ENCODE measurements at places on chromosomes 6 and 20. TPM values are rescaled to one million over a fixed set of nuclear protein-coding genes. Genes with fewer than 3 reads are reported as not detected.

Gene NRSN1
- total RNA-seq = not detected

Gene SLC32A1
- not detected for total RNA-seq

Gene LGSN
- not detected for total RNA-seq

Gene IL17A
- not detected for total RNA-seq

Gene UNC5CL
- 1.8 TPM for total RNA-seq

Gene SDC4
- total RNA-seq = 240 TPM

Gene BPIFB2
- not detected for total RNA-seq

- DNase-seq = no peak
Measured at GRCh38 chr20:49591217-49591865, 23.4 kb upstream of the PTGIS start.

GRCh38 chr6:89862698-89863097, 31.6 kb upstream of the GJA10 start:
- DNase-seq = no peak

GRCh38 chr20:3798908-3799248, 2.8 kb downstream of the CDC25B start:
- no peak for DNase-seq

GRCh38 chr6:41028561-41029412, 10.2 kb downstream of the UNC5CL start:
- DNase-seq = no peak

- DNase-seq = no peak
Measured at GRCh38 chr20:23928353-23928752, 48.8 kb upstream of the CST5 start.

- DNase-seq = no peak
Measured at GRCh38 chr20:56805966-56806365, 176.9 kb downstream of the TFAP2C start.

DNA sequence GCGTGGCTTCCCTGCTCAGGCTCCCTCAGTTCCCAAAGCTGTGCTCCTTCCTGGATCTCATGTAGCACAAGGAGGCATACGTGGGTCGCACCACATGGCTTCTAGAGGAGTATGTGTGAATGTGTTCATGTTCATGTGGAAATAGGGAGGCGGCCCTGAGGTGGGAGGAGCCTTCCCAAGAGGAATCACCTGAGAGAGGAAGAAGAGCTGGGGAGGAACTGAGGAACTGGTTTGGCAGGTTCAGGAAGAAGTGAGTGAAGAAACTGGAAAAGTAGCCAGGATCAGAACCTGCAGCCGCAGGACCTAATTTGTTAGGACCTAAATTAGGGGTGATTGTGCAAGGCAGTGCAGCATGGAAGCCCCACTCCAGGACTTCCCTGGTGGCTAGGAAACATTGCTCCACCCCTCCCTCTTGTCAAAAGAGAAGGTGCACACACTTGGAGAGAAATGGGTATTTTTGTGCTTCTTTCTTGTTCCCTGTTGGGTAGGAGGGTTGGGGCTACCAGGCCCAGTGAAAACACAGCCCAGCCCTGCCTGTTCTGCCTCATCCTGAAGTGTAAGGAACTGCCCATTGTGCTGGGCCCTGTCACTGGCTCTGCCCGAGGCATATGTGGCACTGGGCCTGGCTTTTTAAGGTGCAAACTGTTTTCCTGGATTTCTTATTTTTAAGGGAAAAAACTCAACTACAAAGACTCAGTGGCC, 20.7 kb downstream of the SYNJ2 start:
- peak; percentile 73 for DNase-seq

GRCh38 chr6:161418463-161418945, 144.6 kb upstream of the AGPAT4 start:
- DNase-seq = no peak

DNA sequence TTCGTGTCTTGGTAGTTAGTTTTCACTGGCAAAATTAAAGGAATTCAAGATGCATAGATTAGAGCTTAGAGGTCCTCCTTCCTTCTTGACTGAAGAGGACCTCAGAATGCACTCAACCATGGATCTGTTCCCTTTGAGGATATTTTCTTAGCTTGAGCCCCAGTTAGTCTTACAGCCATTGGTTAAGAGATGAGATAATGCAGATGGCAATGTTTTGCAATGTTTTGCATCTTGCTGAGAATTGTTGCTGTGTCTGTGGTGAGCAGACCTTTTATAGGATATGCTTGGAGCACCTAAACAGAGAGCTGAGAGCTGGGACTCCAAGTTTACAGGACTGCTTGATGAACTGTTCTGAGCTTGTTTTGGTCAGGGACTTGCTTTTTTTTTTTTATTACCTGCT, 107.5 kb downstream of the TMEM170B start:
- DNase-seq = no peak

DNA sequence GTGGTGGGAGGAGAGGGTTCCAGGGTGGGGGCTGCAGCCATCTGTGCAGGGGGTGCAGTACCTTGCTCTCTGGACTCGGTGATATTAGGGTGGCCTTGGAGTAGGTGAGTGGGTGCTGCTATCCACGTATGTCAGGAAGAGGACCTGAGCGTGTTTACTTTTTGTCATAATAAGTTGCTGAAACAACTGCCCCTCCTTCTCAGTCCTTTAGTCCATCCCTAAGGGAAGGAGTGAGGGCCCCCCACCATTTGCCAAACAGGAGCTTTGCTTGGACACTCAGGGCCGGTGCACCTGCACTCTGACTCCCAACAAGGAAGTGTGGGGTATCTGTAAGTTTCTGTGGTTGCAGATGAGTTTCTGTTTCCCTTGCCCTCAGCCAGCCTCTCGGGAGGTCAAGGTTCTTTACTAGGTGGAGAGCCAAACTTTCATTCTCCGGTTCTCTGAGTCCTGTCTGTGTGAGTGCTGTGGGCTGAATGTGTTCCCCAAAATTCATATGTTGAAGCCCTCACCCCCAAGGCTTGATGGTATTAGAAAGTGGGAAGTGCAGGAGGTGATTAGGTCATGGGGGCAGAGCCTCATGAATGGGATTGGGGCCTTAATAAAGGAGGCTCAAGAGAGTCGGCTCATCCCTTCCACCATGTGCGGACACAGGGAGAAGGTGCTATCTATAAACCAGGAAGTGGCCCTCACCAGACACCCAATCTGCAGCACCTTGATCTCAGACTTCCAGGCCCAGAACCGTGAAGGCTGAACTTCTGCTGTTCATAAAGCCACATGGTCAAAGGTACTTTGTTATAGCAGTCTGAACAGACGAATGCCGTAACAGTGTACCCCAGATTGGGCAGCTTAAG, 19.6 kb upstream of the CCR6 start:
- DNase-seq = no peak

- no peak for DNase-seq
Measured at GRCh38 chr20:21136015-21136732, 10.3 kb downstream of the KIZ start.

DNA sequence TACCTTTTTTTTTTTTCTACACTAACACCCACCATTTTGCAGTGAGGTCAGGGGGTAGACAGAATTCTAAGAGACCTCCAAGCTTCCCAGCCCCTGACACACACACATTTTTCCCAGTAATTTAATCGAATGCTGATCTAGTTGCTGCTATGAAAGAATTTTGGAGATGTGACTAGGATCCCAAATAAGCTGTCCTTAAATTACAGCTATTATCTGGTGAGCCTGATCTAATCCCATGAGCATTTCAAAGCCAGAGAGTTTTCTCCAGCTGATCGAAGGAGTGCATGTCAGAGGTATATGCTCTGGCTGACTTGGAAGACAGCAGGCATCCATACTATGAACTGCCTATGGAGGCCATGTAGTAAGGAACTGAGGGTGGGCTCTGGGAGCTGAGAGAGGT, 503.8 kb upstream of the MARCKS start:
- no peak for DNase-seq

DNA sequence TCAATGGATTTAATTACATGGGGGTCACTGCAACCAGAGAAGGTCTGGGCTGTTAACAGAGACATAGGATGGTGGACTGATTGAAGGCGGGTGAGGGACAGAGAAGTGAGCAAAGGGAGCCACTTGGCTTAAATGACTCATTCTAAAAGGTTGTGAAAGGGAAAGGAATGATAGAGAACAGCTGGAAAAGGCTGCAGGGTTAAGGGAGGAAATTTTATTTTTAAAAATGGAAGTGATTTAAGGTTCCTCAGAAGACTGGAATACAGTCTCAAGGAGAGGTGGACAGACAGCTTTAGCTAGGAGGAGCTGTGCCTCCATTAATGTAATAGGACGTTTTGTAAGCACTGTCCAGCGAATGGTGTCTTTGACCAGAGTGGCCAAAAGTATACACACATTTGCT, 46.7 kb downstream of the RGS17 start:
- DNase-seq = no peak

Data from suprapubic skin (tissue), 4 donors.